ENCODE measurements at places on chromosomes 1 and 21.

DNA sequence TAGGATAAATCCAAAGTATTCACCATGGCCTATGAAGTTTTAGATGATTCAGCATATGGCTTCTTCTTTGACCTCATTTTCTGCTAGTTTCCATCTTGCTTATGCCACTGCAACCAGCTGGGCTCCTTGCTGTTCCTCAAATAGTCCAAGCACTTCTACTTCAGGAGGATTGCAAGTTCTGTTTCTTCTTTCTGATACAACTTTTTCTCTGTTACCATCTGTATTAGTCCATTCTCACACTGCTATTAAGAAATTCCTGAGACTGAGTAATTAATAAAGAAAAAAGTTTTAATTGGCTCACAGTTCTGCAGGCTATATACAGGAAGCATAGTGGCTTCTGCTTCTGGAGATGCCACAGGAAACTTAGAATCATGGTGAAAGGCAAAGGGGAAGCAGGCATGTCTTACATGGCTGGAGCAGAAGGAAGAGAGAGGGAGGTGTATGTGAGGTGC, 20.3 kb downstream of the PTGS2 start:
- DNase-seq, result no peak

GRCh38 chr1:6065093-6065858, 19.6 kb downstream of the KCNAB2 start:
- no peak for DNase-seq

DNA sequence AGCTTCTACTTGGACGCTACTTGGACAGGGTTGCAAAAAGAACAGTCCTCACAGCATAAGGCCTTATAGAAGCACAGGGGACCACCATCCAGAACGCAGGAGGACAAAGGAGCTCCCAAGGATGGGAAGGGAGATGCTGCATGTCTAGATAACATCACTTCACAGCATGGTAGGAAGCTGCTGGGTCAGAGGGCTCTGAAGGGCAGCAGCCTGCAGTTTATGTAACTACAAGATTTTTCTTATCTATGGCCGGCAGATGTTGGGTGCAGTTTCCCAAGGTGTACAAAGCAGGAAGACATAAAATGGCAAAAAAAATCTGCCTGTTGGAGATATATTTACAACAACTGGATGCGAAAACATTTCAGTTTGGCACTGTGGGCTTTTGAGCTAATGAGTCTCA, 45.3 kb upstream of the SLC5A9 start:
- DNase-seq, result no peak

DNA sequence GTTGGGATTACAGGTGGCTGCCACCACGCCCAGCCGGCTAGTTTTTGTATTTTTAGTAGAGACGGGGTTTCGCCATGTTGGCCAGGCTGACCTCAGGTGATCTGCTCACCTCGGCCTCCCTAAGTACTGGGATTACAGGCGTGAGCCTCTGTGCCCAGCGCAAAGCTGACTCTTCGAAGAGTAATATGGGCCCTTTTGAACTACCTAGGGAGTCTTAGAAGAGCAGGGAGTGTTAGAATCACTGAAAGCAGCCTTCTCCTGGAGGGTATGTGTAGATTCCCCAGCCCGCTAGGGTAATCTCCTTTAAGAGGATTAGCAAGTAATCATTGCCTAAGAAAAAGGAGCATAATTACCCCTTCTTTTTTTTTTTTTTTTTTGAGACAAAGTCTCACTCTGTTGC, 6.5 kb upstream of the MAST2 start:
- DNase-seq, result no peak

GRCh38 chr1:223261914-223262313, 102.1 kb downstream of the SUSD4 start:
- no peak for DNase-seq

- no peak for DNase-seq
Measured at GRCh38 chr1:206841609-206842323, 23.7 kb upstream of the IL20 start.

GRCh38 chr21:29306920-29307319, 8.2 kb downstream of the BACH1 start:
- no peak for DNase-seq

DNA sequence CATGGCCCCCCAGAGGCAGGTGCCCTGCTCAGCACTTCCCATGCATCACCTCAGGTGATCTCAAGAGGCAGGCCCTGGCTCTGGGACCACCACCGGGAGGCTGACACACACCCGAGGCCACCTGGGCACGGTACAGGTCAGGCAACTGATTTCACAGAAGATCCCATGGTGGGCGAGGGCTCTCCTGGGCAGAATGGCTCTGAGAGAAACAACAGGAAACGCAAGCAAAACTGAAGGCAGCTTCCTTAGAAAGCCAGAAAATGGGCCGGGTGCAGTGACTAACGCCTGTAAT, 11.4 kb upstream of the SKI start:
- no peak for DNase-seq

DNA sequence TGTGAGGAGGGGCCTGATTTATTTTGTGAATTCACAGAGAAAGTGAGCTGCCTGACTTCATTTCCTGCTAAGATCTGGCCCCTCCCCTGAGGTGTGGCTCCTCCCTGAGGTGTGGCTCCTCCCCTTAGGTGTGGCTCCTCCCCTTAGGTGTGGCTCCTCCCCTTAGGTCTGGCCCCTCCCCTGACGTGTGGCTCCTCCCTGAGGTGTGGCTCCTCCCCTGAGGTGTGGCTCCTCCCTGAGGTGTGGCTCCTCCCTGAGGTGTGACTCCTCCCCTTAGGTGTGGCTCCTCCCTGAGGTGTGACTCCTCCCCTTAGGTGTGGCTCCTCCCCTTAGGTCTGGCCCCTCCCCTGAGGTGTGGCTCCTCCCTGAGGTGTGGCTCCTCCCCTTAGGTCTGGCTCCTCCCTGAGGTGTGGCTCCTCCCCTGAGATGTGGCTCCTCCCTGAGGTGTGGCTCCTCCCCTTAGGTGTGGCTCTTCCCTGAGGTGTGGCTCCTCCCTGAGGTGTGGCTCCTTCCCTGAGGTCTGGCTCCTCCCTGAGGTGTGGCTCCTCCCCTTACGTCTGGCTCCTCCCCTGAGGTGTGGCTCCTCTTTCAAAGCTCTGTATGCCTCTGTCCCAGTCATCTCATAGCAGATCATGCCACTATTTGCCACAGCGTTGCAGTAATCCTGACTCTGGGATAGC, 26.9 kb upstream of the LRRC3 start:
- no peak for DNase-seq

DNA sequence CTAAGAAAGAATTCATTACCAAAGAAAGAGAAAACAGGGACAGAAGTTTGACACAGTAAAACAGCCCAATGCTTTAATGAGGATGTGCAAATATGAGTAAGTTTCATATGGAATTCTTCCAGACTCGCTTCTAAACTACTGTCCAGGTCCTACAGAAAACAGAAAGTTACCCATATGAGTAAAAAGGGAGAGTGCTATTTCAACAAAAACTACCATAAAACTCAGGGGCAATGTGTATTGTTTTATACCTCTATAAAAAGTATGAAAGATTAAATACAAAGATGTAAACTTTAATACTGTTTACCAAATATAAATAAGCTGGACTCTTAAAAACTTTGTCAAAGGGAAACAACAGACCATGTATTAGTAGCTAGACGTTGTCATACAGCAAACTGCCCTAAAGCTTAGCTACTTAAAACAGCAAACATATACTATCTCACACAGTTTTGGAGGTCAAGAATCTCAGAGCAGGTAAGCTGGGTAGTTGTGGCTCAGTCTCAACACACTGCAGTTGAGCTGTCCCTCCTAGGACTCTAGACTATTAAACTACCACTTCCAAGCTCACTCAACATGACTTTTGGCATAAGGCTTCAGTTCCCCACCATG, 174.9 kb downstream of the COP1 start:
- DNase-seq, result no peak

DNA sequence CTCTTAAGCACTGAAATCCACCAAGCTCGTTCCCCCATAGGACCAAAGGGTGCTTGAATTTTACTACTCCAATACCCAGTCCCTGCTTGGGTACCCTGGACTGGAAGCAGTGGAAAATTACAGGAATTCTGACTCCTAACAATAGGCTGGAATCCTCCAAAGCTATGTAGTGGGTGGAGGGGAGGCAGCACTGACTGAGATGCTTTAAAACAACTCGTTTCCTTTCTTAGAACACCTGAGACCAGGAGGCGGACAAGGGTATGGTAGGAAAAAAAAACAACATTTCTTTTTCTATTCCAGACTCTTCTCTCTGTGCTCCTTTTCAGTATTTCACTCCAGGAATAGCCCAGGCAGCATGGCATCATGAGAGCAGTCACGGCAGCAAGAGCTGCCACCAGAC, 2.3 kb downstream of the PEF1 start:
- DNase-seq, result no peak

GRCh38 chr1:11341901-11342552, 69.0 kb downstream of the UBIAD1 start:
- peak; percentile 4 for DNase-seq

DNA sequence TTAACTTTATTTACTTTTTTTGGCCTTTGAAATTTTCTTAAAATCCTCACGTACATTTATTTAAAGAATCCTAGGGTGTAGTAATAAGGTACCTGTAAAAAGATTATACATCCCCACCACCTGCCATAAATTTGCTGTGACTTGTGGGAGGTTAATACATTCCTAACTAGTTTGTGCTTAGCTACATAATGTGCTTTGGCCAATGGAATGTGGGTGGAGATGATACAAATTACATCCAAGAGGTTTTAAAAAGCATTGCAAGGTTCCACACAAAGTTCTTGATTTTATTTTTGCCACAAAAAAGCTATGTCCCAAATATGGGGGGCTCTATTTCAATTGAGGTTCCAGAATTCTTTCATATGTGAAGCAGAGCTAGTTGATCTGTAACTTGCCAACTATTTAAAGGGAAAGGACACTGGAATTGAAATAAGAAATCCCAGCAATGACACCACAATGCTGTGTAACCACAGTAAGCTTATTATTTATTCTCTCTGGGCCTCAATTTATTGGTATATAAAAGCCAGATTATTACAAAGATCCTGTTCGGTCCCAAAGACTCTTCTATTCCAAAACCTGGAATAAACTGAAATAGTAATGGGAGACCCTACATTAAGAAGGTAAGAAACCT, 15.7 kb downstream of the ASPM start:
- no peak for DNase-seq

GRCh38 chr1:52876843-52877242, 34.3 kb downstream of the ZYG11A start:
- DNase-seq, result no peak
